ENCODE measurements at places on chromosomes 11 and 22. TPM values are rescaled to one million over a fixed set of nuclear protein-coding genes. Genes with fewer than 3 reads are reported as not detected.

DNA sequence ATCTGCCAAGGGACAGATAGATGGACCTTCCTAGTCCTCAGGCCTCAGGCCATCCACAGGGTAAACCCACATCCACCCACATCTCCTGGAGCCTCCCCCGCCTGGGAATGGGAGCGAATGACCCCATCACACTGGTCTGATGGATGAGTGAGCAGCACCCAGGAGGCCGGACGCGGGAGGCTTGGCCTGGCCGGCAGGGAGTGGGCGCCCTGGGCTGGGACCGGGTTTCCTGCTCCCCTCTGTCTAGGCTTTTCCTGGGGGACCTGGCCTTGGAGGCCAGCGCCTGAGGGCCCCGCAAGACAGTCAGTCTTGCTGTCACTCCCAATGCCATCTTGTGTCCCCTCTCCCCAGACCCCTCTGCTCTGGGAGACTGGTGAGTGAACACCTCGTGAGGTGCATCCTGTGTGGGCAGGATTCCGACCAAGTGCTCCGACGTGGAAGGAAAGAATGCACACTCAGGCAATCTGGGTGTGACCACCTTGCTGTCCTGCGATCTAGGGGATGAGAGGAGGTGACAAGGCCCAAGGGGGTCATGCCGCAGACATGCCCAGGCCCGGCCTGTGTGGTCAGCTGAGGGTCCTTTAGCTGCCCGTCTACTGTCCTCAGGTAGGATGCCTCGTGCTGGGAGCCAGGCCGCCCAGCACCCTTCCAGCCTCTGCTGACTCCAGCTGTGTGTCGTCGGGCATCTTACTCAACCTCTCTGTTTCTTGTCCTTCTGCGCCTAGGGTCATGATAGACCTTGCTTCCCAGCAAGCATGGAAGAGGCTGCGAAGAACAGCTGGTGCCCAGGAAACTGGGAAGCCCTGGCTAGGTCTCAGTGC, 26.5 kb upstream of the WNT7B start:
- H3K27ac ChIP-seq: peak overlapping the region; percentile 98
- no peaks in the 10 kb centered on the region for H3K36me3 ChIP-seq
- H3K27me3 ChIP-seq: no peaks in the 10 kb centered on the region
- no peak for DNase-seq
- H3K4me3 ChIP-seq: no peak overlapping the region

Gene SAA2
- not detected for total RNA-seq

DNA sequence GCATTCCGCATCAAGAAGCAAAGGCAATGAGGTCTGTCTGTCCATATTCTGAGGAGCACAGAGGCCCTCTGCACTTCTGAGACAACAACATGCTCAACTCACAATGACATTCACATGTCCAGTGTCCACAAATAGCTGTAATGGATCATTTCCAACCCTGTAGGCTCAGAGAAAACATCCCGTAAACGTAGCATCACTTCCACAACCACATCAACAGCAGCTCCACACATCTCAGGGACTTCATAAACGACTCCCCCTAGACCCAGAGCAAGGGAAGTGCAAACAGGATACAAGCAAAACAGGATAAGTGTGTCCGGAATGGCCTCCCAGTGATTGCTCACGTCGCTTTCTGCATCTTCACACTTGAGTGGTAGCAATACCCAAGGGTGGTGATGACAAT, 100.2 kb downstream of the SYN3 start:
- peaks cover 12% of the 10 kb centered on the region for H3K4me1 ChIP-seq
- H3K36me3 ChIP-seq: no peaks in the 10 kb centered on the region
- no peak overlapping the region for H3K27ac ChIP-seq
- no peak overlapping the region for H3K4me3 ChIP-seq
- H3K27me3 ChIP-seq: peaks cover 6% of the 10 kb centered on the region

Gene PLA2G6
- total RNA-seq: 48.8 TPM

- no peak overlapping the region for H3K27ac ChIP-seq
- peaks cover 32% of the 10 kb centered on the region for H3K4me1 ChIP-seq
- DNase-seq: no peak
- H3K36me3 ChIP-seq: no peaks in the 10 kb centered on the region
- H3K27me3 ChIP-seq: no peaks in the 10 kb centered on the region
Observed at GRCh38 chr11:73244589-73245240, 26.6 kb downstream of the P2RY2 start.

Gene SYCE3
- total RNA-seq: not detected

GRCh38 chr22:24695060-24695459, 79.5 kb downstream of the PIWIL3 start:
- no peak overlapping the region for H3K27ac ChIP-seq
- H3K4me3 ChIP-seq: no peak overlapping the region
- H3K4me1 ChIP-seq: peaks cover 2% of the 10 kb centered on the region
- DNase-seq: no peak
- peaks cover 8% of the 10 kb centered on the region for H3K27me3 ChIP-seq

Gene KRTAP5-7
- not detected for total RNA-seq

Gene ZNF280B
- 2.1 TPM for total RNA-seq

Gene DEUP1
- total RNA-seq: not detected

- no peaks in the 10 kb centered on the region for H3K36me3 ChIP-seq
- H3K27ac ChIP-seq: no peak overlapping the region
- peaks cover 72% of the 10 kb centered on the region for H3K27me3 ChIP-seq
- peak overlapping the region; percentile 69 for H3K4me3 ChIP-seq
Observed at GRCh38 chr11:134330611-134331353, 1.0 kb upstream of the GLB1L2 start.

Gene CADM1
- total RNA-seq: 19.6 TPM

GRCh38 chr22:49668402-49668801, 159.3 kb downstream of the BRD1 start:
- DNase-seq: no peak
- H3K27ac ChIP-seq: no peak overlapping the region
- peaks cover 4% of the 10 kb centered on the region for H3K4me1 ChIP-seq
- H3K4me3 ChIP-seq: no peak overlapping the region
- H3K27me3 ChIP-seq: peaks cover 24% of the 10 kb centered on the region

GRCh38 chr11:3195251-3196160, 23.1 kb downstream of the MRGPRG start:
- peaks cover 7% of the 10 kb centered on the region for H3K27me3 ChIP-seq
- H3K36me3 ChIP-seq: no peaks in the 10 kb centered on the region

Gene MTFP1
- total RNA-seq: 10.5 TPM

Gene MFRP
- not detected for total RNA-seq

Gene SLC25A45
- 10.8 TPM for total RNA-seq

- peak overlapping the region; percentile 26 for H3K4me3 ChIP-seq
- no peak for DNase-seq
- H3K36me3 ChIP-seq: no peaks in the 10 kb centered on the region
- H3K27ac ChIP-seq: peak overlapping the region; percentile 86
- H3K4me1 ChIP-seq: peaks cover 48% of the 10 kb centered on the region
Observed at GRCh38 chr22:37634417-37634924, 5.0 kb upstream of the SH3BP1 start.

- no peaks in the 10 kb centered on the region for H3K36me3 ChIP-seq
- no peaks in the 10 kb centered on the region for H3K27me3 ChIP-seq
Observed at GRCh38 chr11:124799348-124800225, 619 bp downstream of the MSANTD2 start.

Gene MAPK8IP2
- total RNA-seq: 2.8 TPM

DNA sequence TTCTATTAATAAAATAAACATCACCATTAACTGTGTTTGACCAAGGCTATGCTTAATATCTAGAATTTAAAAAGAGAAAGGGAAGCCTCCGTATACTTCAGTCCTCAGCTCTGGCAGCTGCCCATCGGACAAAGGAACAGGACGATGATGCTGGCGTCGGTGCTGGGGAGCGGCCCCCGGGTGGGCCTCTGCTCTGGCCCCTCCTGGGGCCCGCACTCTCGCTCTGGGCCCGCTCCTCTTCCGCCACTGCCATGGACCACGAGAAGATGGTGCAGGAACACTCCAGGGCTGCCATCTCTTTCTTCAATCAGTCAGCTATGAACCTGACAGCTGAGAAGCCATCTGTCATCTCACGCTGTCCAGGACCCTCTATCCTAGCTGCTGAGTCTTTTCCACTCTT, 25.3 kb downstream of the PDHX start:
- no peak for DNase-seq
- peaks cover 23% of the 10 kb centered on the region for H3K36me3 ChIP-seq
- no peak overlapping the region for H3K4me3 ChIP-seq
- H3K27ac ChIP-seq: no peak overlapping the region
- H3K27me3 ChIP-seq: no peaks in the 10 kb centered on the region
- peaks cover 22% of the 10 kb centered on the region for H3K4me1 ChIP-seq

Gene DDTL
- not detected for total RNA-seq

GRCh38 chr11:64803846-64804345, 882 bp upstream of the MAP4K2 start:
- H3K4me3 ChIP-seq: peak overlapping the region; percentile 82
- no peaks in the 10 kb centered on the region for H3K27me3 ChIP-seq
- peaks cover 11% of the 10 kb centered on the region for H3K36me3 ChIP-seq
- peaks cover 19% of the 10 kb centered on the region for H3K4me1 ChIP-seq
- no peak for DNase-seq
- peak overlapping the region; percentile 98 for H3K27ac ChIP-seq

DNA sequence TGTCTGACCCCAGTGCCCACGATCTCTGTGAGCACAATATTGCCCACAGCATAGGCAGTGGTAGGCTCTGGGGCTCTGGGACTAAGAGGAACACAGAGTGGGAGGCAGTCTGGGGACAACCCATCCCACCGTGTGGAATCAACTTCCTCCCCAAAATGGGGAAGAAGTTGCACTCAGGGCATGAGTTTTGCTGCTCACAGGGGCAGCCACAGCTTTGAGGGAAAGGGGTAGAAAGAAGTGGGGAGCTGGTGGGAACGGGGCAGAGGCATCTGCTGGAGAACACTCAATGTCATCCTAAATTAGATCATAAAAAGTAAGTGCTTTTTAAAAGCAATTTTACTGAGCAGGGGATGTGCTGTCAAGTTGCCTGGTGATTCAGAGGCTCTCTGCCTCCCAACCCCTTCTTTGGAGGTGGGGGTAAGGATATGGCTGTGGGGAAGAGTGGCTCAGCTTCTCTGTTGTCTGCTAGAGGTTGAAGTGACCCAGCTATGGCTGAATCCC, 233.8 kb upstream of the NCAM1 start:
- H3K36me3 ChIP-seq: no peaks in the 10 kb centered on the region

DNA sequence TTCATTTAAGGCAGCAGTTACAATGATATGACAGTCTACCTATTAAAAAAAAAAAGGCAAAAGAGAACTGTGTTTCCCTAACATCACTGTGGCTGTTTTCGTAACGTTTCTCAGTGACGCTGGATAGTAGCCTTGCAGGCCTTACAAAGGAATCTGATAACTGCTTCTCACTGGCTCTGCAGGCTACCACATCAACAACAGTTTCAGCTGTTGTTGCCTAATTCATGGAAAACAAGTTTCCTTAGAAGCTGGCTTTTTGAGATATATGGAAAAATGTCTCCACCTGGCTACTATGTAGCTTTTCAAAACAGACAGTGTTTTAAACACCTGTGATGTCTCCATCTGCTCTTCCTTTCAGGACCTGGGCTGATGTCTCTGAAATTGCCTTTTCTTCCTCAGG, 3.8 kb downstream of the OR51V1 start:
- peaks cover 6% of the 10 kb centered on the region for H3K27me3 ChIP-seq
- H3K4me1 ChIP-seq: no peaks in the 10 kb centered on the region
- H3K4me3 ChIP-seq: no peak overlapping the region
- no peaks in the 10 kb centered on the region for H3K36me3 ChIP-seq
- no peak for DNase-seq

DNA sequence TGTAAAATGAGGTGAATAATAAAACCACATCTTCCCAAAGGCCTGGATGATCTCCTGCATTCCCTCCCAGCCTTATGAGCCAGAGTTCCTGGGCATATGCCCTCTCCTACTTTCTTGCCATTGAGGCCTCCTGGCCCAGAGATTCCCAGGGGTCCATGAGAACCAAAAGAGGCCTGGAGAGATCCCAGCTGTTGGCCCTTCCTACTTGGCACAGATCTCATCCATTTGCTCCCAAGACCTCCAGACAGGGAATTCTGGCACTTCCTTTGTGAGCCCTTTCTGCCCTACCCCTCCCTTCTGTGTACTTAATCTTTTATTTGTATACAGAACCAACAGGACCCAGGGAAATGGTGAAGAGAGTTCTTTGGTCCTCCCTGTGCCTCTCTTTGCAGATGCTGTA, 21.4 kb downstream of the POU2F3 start:
- no peaks in the 10 kb centered on the region for H3K4me1 ChIP-seq
- no peak for DNase-seq
- no peak overlapping the region for H3K4me3 ChIP-seq
- peaks cover 78% of the 10 kb centered on the region for H3K27me3 ChIP-seq

GRCh38 chr11:13276832-13277767, 490 bp upstream of the BMAL1 start:
- H3K36me3 ChIP-seq: peaks cover 3% of the 10 kb centered on the region
- H3K4me1 ChIP-seq: peaks cover 23% of the 10 kb centered on the region
- peaks cover 55% of the 10 kb centered on the region for H3K27me3 ChIP-seq
- peak overlapping the region; percentile 92 for H3K27ac ChIP-seq

Gene SCUBE1
- total RNA-seq: 0.68 TPM

DNA sequence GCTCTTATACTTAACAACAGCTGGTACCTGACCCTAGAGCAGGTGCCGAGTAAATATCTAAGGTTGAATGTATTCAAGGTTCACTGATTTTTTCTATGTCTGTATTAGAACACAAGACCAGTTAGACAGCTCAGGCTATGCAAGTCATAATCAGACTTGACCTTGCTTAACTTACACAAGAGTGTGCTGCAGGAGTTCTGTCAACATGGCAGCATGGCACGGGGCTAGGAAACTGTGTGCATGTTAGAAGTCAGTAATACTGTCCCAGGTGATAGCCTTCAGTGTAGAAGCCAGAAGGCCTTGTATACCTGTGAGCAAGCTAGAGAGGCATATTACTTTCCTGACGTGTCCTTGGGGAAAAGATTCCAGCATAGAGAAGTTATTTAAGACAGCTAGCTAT, 253.1 kb downstream of the FAT3 start:
- no peak overlapping the region for H3K4me3 ChIP-seq
- H3K36me3 ChIP-seq: no peaks in the 10 kb centered on the region
- no peaks in the 10 kb centered on the region for H3K27me3 ChIP-seq
- H3K4me1 ChIP-seq: peaks cover 12% of the 10 kb centered on the region
- no peak overlapping the region for H3K27ac ChIP-seq
- no peak for DNase-seq

DNA sequence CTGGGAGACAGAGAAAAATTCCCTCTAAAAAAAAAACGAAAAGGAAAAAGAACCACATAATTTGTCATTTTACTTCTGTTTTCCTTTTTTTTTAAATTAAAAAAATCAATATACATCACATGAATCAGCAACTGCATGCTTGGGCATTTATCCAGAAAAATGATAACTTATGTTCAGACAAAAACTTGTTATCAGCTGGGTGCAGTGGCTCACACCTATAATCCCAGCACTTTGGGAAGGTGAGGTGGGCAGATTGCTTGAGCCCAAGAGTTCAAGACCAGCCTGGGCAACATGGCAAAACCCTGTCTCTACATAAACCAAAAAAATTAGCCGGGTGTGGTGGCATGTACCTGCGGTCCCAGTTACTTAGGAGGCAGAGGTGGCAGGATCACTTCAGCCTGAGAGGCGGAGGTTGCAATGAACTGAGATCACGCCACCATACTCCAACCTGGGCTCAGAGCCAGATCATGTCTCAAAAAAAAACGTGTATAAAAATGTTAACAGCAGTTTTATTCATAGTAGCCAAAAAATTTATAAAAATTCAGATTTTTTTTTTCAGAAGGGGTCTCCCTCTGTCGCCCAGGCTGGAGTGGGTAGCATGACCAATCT, 28.5 kb downstream of the AMBRA1 start:
- no peaks in the 10 kb centered on the region for H3K36me3 ChIP-seq
- no peak for DNase-seq
- no peaks in the 10 kb centered on the region for H3K27me3 ChIP-seq

GRCh38 chr11:16587670-16588069, 150.8 kb upstream of the C11orf58 start:
- no peak overlapping the region for H3K4me3 ChIP-seq
- H3K36me3 ChIP-seq: no peaks in the 10 kb centered on the region
- DNase-seq: no peak
- H3K4me1 ChIP-seq: no peaks in the 10 kb centered on the region
- H3K27me3 ChIP-seq: no peaks in the 10 kb centered on the region

- H3K27ac ChIP-seq: peak overlapping the region; percentile 85
- H3K27me3 ChIP-seq: no peaks in the 10 kb centered on the region
- H3K36me3 ChIP-seq: peaks cover 3% of the 10 kb centered on the region
- no peak overlapping the region for H3K4me3 ChIP-seq
Observed at GRCh38 chr11:76075716-76076115, 130.6 kb downstream of the WNT11 start.
